ENCODE measurements at places on chromosomes 13 and 19.

DNA sequence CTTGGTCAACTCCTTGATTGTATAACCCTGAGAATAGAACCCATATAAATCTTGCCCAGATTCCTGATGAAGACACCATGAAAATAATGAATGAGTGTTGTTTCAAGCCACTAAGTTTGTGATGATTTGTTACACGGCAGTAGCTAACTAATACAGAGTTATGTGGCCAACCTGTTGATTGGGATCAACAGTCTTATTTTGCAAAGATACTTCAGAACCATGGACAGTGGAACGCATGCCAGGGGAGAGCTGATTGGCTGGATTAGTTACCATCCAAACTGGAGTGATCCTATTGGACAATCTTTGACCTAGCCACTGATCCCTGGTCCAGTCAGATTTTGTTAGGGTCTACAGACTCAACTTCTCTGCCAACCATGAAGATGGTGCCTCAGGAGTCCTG, 26.6 kb downstream of the CD70 start:
- no peak for DNase-seq

DNA sequence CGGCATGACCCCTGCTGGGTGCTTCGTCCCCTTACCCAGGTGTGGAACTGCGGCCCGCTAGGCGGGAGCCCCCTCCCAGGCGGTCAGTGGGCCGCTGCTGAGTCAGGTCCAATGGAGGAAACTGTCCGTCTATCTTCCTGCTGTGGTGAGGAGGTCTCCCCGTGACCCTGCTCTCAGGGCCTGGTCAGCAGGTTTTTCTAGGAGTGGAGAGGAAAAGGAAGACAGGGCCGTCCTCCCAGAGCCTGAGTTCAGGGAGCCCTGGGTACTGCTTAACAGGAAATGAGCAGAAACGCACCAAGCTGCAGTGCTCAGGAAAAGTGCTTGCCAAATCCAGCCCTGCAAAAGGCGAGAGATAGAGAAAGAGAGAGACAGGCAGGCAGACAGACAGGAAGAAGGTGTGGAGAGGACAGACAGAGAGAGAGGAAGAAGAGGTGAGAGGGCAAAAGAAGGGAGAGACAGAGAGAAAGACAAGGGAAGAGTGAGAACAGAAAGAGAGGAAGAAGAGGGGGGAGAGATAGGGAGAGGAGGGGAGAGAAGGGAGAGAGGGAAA, 10.3 kb downstream of the SH3GL1 start:
- DNase-seq = no peak

DNA sequence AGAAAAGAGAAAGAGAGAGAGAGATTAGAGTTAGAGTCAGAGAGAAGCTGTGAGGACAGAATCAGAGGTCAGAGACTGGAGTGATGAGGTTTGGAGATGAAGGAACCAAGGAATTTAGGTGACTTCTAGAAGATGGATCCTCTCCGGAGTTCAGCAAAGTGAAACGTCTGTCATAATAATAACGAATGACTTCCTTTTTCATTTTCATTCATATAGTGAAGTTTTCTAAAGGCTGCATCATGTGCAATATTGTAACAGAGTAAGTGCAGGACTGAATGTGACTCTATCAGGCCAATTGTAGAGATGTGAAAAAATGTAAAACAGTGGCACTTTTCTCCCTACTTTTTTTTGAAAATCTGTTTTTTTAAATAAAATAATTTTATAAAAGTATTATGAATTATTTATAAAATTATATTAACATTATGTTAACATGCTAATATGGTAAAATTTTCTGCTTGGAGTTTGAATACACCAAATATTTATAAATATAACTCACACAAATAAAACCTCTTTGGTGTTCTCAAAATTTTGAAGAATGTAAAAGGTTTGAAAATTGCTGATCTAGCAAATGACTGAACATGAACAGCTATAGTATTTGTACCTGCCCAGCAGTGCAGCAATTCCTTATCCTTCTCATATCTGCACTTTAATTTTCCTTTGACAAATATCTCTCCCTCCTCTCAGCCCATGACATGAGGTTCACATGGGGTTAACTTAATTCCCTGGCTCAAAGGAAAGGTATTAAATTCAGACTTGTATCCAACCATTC, 4.2 kb upstream of the TNFSF11 start:
- no peak for DNase-seq

DNA sequence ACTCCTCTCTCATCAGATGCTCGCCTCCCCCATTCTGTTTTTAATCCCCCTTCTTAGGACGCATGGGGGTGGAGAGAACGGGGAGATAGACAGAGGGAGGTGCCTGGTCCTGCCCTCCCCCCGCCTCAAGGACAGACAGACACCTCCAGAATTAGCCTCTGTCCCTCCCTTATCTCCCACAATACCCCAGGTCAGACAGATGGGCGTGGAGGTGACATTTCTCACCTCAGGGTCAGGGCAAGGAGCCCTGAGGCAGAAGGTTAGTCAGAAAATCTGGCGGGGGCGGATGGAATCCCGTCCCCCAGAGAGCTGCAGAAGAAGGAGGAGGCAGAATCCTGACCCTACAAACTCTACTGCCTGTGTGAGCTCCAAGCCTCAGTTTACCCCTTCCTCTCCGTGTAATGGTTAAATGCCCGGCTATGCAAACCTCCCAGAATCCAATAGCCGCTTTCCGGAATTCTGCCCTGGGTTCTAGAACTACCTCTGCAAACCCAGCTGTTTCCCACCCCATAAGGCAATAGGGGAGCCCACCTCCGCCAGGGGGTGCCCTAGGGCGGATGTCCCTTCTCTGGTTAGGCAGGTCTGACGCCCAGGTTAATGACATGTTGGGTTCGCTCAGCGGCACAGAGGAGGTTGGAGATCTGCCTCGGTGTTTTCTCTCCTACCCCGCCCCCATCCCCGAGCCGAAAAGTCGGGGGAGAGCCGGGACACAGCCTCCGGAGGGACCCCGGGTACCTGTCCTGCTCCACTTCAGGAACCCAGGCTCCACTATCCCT, 900 bp downstream of the PPP1R13L start:
- DNase-seq = no peak

DNA sequence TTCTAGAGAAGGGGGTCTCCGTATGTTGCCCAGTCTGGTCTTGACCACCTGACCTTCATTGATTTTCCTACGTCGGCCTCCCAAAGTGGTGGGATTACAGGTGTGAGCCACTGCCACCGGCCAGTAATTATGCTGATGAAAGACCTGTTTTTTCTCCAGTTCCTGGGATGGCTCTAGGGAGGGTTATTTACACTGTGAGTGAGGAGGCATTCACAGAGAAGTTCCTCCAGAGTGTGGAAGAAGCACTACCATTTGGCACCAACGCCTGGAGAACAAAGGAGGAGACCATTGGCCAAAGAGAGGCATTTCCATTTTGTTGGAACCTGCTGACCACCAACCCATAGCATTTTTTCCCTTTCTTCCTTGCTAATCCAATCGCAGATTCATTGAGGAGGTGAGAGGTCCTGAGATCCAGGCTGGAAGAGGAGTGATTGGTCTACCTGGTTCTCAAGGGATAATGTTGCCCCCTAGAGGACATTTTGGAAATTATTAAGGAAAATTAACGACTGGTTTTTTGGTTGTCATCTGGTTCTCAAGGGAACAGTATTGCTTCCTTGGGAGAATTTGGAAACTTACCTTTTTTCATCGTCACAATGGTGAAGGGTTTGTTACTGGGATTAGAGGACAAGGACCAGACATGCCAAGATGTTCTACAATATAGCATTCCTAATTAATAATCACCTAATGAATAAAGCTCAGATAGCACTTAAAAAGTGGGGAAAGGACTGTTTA, 5.5 kb upstream of the SAE1 start:
- no peak for DNase-seq

GRCh38 chr13:57437587-57437986, 194.0 kb upstream of the PCDH17 start:
- no peak for DNase-seq

DNA sequence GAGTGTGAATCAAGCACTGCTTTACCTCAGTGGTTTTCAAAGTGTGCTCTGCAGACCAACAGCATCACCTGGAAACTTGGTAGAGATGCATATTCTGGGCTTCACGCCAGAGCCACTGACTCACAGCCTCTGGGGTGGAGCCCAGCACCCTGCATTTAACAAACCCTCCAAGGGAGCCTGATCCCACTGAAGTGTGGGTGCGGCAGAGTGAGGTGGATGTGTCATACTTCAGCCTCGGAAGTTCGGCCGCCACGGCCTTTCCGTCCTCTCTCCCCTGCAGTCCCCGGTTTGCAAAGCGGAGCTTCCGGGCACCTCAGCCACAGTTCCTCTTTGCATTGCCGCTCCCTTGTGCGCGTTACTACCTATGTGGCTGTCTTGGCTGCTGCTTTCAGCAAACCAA, 33.3 kb upstream of the MICU2 start:
- DNase-seq = no peak

Measured in stimulated activated CD4-positive, alpha-beta T cell treated with anti-CD3 and anti-CD28 coated beads, Interleukin-1b, Interleukin-23, amount 100 ng/mL, for 1 hour (primary cell).